ENCODE measurements at places on chromosomes 3 and 15. TPM values are rescaled to one million over a fixed set of nuclear protein-coding genes. Genes with fewer than 3 reads are reported as not detected.

DNA sequence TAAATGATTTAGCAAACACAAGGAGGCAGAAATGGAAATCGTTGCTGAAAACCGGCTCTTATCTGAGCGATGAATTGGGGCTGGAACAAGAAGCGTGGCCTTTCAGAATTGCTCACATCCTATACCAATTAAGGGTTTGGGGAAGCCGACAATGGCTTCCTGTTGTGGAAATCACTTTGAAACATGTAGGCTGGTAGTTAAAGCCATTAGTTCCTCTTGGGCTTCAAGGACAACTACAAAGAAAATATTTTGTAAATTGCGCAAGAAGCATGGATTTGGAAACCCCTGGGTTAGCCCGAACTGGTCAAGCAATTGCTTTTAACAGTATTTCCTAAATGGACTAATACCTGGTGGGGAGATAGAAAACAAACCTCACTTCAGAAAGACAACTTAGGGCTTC lies 182.4 kb downstream of the ADAMTS9 start:
- DNase-seq, result peak; percentile 65

- DNase-seq, result no peak
These were observed 1603.5 kb downstream of the SI start for GRCh38 chr3:163474766-163475165.

DNA sequence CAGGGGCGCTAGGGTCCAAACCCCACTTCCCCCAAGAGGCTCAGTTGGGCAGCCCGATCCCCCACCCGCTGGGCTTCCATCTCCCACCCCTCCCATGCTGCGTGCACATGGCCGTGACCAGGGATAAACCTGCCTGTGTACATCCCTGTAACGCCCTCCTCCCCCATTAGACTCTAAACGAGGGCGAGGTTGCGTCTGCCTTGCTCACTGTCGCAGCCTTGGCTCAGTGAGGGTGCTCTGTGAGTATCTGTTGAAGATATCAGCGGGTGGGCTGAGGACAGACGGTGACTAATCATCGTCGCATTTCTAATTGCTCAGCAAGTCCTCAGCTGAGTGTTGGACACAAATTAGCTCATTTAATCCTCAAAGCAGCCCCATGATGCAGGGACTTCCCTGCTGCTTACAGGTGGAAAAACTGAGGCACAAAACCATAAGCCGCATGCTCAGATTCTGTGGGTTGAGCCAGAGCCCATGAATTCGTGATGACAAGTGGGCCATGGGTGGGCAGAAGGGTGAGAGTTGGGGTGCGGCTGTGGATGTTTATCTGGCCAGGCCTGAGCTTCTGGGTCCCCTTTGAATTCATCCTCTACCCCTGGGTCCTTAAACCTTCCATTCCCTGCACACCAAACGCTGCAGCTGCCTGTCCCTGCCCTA lies 26.0 kb downstream of the FBLN2 start:
- DNase-seq, result no peak

DNA sequence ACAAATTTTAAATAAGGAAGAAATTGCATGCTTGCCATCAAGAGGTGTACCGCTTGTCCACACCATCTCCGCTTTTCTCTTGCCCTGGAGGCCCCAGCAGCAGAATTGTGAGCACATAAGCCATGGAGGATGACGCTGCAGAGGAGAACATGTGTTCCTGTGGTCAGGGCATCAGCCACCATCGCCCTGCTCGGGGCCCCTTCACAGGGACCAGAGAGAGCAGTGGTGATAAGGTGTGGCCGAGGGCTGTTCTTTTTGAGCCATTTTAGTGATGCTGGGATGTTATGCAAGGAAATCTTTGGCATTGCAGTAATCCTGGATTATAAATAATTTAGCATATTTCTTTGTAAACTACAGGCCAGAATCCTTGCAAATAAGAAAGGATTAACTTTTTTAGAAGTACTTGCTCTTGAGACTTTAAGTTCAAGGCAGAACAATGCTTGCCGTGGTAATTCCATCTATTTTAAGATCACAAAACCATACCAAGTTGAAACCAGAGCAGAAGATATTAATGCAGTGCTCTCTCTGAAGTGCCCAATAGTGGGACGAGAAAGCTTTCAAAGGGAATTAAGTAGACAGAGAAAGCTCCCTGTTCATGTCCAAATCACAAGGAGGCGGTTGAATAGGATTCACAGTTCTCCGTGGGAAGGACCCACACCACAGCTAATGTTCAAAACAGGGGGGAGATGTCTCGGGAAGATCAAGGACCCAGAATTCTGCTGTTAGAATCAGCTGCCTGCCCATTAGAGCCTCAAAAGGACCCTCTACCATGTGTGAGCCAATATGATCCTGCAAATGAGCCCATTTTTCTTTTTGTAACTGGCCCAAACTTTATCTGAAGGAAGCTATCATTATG lies 338.5 kb downstream of the RORA start:
- no peak for DNase-seq

DNA sequence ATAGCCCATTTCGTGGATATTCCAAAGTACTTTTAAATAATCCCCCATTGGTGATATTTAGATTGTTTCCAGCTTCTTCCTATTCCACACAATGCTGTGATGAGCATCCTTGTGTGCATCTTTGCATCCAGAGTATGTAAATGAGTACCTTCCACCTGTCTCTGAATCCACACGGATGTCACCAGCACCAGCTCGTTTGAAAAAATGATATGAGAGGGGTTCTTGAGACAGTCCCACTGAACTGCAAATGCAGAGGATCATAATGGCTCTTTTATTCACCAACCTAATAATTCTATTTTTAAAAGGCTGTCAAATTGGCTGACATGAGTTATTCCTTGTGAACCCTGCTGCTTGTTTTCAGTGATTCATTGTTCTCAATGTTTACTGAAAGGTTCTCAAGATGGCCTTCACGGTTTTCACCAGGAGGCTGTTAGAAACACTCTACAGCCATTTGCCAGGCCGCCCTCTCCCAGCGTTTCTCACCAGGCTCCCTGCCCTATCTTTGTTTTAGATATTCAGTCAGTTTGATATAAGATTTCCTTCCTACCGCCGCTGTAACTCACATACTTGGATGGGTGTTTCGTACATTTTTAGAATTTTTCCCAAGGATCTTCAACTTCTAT lies 96.7 kb upstream of the PTPRG start:
- no peak for DNase-seq

GRCh38 chr3:542021-542420 lies 345.5 kb downstream of the CHL1 start:
- no peak for DNase-seq

The IL16 gene
- 3.6 TPM for total RNA-seq

The HRG gene
- total RNA-seq, result not detected

The SLC38A3 gene
- total RNA-seq, result not detected

The CCDC191 gene
- 3.2 TPM for total RNA-seq

All from dermis blood vessel endothelial cell (primary cell).